Kasumi-1 (cell line): ENCODE measurements at places on chromosomes 3 and 15.

DNA sequence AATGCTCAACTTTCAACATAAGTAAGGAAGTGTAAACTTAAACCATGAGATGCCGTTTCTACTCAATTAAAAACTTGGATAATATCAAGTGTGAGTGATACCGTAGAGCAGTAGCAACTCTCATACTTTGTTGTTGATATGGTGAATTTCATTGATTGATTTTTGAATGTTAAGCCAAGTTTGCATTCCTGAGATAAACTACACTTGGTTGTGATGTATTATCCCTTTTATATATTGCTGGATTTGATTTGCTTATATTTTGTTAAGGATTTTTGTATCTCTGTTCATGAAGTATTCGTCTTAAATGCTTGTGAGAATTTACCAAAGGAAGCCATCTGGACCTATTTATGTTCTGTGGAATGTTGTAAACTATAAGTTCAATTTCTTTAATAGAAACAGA is 21.7 kb downstream of the SLMAP start:
- DNase-seq = no peak

GRCh38 chr3:178042376-178042775 is 493.9 kb upstream of the KCNMB2 start:
- no peak for DNase-seq

DNA sequence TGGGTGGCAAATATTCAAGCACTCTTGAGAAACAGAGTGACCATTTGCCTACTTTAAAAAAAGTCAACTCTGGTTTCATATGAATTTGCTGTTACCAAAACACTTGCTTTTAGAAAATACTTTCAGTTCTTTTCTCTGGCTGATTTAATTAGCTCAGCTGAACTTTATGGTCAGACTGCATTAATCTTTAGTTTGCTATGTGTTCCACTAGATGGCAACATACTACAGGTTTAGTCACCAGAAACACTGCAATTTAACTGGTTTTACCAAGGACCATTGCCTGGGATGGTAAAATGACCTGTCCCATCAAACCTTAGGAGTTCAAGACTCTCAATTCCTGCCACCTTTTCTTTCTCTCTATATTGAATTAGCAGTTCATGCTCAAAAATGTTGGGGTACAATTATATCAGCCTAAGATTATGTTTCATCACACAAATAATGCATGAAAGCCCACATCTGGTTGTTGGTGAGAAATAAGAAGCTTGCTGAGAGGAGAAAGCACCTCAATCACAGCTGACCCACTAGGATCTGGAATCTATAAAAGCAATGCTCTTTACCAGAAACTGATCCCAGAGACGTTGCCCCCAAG is 14.2 kb downstream of the EIF4E3 start:
- peak; percentile 58 for DNase-seq

- peak; percentile 29 for DNase-seq
Observed at GRCh38 chr3:51353691-51354090, 31.4 kb upstream of the MANF start.

GRCh38 chr15:93887151-93887550 is 344.2 kb upstream of the MCTP2 start:
- no peak for DNase-seq

DNA sequence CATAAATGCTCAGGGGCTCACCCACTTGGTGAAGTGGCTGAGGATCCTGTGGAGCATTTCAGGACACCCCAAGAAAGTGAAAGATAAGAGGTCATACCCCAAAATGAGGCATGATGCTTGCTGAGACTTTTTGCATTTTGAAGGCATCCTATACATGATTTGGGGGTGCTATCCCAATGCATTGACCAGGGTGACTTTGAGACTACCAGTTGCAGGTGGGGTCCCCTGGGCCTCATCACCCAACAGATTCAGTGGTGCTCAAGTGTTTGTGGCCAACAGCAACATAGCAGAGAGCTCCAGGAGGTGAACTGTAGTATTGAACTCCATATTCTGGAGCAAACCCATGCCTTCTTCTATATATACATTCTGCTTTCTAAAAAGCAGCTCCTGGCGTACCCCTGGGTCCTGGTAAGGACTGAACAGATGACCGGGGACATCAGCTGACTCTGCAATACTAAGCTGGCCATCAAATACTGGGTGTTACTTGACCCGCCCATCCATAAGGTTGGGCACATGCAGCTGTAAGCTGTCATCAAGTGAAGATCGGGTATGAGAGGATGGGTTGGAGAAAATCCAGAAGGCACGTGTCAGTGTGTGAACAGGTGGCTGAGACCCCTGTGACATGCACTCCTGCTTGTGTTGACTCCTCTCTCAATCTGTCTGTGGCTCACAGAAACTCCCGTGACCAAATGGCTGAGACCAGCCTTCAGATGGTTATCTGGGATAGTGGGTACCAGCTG is 143.3 kb downstream of the KLF13 start:
- DNase-seq = no peak

DNA sequence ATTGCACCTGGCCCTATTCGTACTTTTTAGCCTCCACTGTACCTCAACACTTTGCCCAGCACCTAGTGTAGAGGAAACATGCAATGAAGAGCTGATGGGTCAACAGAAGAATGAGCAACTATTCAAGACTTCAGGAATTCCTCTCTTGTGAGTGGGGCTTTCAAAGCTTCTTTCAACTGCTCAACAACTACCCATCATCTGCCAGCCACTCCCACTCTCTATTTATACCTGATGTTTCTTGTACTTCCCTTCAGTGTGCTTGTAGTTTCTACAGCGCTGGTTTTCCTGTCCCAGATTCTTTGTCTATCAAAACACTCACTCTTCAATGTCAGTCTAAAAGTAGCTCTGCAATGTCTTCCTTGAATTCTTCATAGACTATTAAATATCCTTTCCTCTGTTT is 168.3 kb upstream of the LPP start:
- DNase-seq = no peak

DNA sequence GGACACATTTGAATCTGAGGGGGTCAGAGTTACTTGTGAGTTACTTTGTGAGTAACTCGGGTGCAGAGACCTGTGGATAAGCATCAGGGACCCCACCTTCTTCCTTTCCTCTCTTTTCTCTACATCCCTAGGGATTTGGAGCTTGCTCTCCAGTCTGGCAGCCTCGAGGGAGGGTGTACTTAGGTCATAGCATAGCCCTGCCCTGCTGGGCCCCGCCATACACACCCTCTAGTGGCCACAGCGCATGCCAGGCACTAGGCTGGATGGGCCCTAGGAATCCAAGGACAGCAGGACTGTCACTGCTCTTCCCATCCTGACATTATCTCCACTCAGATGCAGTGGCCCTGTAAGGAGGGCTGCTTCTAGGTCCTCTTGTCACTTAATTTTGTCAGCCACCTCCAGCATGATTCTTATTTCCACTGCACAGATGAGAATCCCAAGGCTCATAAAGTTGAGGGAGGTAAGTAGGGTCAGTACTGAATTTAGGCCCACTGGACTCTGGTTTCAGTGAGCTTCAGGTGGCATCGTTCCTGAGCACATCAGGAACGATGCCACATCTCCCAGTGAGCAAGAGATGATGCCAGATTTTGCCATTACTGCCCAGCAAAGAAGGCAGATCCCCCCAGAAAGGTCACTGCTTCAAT is 3.6 kb upstream of the SMAD6 start:
- peak; percentile 63 for DNase-seq

GRCh38 chr15:89633585-89633984 is 21.7 kb downstream of the KIF7 start:
- DNase-seq = no peak

DNA sequence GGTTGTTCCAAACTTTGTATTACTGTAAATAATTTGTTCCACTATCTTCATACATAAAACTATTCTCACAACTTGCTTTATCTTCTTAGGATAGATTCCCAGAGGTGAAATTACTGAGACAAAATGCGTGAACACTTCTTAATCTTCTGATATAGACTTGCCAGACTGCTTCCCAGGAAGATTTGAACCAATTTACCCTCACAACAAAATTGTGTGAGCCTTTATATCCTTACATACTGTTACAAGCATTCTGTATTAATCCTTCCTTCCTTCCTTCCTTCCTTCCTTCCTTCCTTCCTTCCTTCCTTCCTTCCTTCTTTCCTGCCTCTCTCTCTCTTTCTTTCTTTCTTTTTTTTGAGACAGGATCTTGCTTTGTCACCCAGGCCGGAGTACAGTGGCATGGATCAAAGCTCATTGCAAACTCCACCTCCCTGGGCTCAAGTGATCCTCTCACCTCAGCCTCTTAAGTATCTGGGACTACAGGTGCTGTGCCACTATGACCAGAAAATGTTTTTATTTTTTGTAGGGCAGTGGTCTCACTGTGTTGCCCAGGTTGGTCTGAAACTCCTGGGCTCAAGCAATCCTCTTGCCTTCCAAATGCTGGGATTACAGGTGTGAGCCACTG is 57.1 kb upstream of the SSR3 start:
- no peak for DNase-seq
